Muscle of leg (tissue), 16 donors: ENCODE measurements at places on chromosomes 7 and 10. TPM values are rescaled to one million over a fixed set of nuclear protein-coding genes. Genes with fewer than 3 reads are reported as not detected.
A peak's percentile ranks its signal among the peaks of the same experiment; 100 is the strongest.

DNA sequence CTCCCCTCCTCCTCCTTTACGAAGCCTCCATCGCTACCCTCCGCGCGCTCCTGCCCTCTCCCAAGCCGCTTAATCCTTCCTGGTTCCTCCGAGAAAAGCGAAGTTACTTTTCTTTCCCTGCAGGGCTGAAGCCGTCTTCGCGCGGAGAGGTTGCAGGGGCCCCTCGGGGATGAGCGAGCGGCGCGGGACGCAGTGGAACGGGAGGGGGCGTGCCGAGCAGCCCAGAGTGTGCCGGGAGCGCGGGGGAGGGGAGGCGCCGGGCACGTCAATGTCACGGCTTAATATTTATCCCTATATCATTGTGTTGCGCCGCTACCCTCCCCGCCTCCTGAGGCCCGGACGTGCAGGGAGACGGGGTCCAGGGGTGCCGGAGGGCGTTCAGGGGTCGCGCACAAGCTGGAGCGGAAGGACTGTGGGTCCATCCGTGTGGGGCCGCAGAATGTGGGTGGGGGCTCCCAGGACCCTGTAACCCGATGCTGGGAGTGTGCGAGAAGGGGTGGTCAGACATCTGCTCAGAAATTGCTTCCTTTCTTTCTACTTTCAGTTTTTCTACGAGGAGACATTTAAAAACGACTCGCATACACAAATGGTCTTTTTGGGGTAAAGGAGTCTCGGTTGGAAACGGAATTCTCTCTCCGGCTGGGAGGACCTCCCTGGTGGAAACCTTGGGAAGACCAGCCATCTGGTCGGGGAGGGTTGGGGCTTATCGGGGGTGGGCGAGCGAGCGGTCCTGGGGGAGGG is 2.4 kb downstream of the CDK6 start:
- DNase-seq: peak; percentile 92

The KIAA1549 gene
- 4.1 TPM for total RNA-seq

GRCh38 chr7:95874541-95875265 is 102.3 kb downstream of the DYNC1I1 start:
- DNase-seq: peak; percentile 10

The SPDYE11 gene
- total RNA-seq: 0.04 TPM
